ENCODE measurements at places on chromosomes 1 and 21.

DNA sequence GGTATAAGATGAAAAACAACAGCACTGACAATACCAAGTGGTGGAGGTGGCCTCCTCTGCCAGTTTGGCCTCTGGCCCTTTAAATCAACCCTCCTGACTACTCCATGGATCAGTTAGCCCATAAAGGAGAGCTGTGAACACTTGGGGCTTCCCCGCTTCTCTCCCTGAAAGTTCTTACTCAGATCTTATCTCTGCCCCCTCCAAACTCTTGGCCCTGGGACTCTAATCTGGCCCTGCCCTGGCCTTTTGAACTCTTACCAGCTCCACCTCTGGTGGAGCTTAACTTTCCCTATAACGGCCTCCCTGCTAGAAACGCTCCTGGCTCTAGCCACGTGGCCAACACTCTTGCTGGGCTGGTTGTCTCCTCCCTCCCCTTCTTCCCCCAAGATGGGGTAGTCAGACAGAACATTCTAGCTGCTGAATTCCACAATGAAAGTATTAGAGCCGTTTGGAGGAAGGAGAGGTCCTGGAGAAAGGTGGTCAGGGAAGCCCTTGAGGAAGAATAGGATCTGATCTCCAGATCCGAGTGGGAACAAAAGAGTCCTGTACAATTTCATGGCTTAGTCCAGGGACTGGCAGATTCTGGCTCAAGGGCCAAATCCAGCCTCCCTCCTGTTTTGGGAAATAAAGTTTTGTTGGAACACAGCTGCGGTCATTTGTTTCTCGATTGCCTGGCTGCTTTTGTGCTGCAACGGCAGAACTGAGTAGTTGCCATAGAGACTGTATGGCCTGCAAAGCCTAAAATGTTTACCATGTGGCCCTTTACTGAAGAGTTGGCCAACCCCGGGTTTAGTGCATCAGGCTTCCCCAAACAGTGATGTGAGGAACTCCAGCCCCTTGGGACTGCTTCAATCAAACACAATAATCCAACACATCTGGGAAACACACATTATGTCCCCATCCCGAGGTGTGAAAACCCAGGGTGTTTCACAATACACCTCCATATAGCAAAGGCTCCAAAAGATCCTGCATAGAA, 9.5 kb upstream of the PIGR start:
- DNase-seq, result peak; percentile 57

GRCh38 chr1:50415235-50416149, 7.8 kb downstream of the DMRTA2 start:
- DNase-seq, result no peak

- peak; percentile 36 for DNase-seq
Measured at GRCh38 chr1:228059634-228060457, 22.7 kb upstream of the ARF1 start.

GRCh38 chr21:28509031-28509430, 483.6 kb downstream of the LTN1 start:
- DNase-seq, result no peak

DNA sequence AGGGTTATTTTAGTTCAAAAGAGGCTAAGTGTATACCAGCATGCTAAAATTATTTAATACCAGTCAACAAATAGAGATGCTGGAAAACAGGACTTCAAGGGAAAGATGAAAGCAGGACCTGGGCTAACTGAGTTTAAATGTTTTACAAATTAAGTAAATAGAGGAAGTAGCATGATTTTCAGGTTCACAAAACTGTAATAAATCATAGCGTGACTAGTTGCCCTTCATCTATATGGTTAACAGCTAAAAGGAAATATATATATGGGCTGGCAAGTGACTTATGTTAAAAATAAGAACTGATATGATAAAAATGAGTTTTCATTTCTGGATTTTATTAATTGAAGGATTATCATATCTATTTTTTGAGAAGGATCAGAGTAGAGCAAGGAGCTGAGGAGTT, 25.6 kb downstream of the DPYD start:
- no peak for DNase-seq

Measured in GM23248 (cell line).